ENCODE measurements at places on chromosomes 6 and 20. TPM values are rescaled to one million over a fixed set of nuclear protein-coding genes. Genes with fewer than 3 reads are reported as not detected.

CCM2L gene
- 16.0 TPM for polyA plus RNA-seq

ABHD16A gene
- 28.5 TPM for polyA plus RNA-seq

GABRR1 gene
- not detected for polyA plus RNA-seq

GJA1 gene
- 125 TPM for polyA plus RNA-seq

Measured in adipose tissue (tissue), 3 donors.